ENCODE measurements at places on chromosomes 11 and 22.

GRCh38 chr11:63023841-63024648, 8.4 kb upstream of the SLC22A8 start:
- DNase-seq = peak; percentile 66

GRCh38 chr11:61095021-61095420, 7.3 kb upstream of the CD5 start:
- no peak for DNase-seq

DNA sequence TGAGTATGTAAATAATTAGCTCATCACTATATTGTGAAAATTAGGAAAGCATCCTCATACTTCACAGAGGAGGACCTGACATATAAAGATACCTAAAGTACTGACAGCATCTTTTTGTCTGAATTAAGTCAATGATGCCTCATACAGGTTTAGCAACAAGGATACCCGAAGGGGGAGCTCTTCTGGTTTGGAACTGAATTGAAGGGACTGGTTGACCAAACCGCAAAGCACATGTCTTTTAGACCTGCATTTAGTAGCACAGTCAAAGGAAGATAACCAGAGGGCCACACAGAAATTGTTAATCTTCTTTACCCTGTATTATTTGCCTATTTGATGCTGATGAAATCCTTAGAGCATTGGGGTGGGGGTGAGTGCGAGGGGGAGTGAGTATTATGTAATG, 12.9 kb upstream of the WT1 start:
- no peak for DNase-seq

DNA sequence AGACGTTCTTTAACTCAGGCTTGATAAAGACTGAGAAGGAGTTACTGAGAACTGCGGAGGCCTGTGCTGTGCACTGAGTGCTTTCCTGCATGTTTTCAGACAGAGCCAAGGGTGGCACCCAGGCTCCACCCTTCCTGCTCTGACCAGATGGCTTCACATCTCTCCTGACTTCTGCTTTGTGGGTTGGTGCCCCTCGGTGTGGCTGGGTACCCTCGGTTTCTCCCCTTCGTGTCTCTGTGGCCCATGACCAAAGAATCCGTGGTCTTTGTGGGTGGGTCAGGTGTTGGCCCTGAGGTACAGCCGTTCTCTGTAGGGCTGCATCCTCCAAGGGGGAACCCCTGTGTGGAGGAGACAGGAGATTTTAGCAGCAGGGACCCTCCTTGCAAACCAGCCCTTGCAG, 34.3 kb downstream of the GRIK4 start:
- DNase-seq = no peak

- no peak for DNase-seq
Measured at GRCh38 chr11:75374646-75375045, 23.2 kb upstream of the ARRB1 start.

DNA sequence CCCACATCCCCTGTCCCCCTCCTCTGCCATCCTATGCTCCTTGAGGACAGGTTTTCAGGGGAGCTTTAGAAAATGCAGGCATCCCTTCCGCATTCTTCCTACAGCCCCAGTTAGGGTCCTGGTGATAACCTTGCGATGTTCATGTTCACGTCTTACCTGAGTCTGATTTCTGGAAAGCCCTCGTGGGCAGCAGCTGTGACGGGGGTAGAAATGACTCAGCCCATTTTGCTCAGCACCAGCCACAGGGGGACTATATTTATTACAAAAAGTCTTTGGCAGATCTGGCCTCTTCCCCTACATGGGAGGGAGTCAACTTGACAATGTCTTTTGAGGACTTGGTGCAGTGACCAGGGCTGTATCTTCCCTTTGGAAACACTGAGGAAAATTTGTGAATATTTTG, 12.3 kb downstream of the PKNOX2 start:
- no peak for DNase-seq

DNA sequence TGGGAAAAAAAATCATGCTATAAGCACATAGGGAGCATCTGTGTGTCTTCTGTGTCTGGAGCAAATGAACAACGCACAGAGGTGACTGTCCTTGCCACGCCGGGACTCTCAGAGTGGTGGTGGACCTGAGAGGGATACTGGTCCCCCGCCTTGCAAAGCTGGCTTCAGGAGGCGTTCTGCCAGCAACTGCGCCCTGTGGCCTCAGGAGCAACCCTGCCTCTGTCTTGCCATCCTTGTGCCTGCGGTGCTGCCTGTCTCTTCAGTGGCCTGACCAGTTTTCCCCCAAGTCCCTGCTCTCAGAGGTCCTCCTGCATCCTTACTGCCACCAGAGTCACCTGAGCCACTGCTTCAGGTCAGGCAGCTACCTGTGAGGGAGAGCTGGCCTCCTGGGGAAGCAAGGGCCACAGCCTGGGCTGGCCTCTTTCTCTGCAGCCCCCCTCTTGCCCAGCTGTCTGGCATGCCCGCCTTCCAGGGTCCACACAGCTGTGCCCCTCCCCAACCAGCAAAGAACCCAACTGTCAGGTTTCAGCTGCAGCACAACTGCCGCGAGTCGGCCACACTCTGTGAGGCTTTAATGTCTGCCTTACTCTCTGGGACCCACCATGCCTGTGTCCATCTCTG, 30.4 kb upstream of the YPEL1 start:
- DNase-seq = no peak

DNA sequence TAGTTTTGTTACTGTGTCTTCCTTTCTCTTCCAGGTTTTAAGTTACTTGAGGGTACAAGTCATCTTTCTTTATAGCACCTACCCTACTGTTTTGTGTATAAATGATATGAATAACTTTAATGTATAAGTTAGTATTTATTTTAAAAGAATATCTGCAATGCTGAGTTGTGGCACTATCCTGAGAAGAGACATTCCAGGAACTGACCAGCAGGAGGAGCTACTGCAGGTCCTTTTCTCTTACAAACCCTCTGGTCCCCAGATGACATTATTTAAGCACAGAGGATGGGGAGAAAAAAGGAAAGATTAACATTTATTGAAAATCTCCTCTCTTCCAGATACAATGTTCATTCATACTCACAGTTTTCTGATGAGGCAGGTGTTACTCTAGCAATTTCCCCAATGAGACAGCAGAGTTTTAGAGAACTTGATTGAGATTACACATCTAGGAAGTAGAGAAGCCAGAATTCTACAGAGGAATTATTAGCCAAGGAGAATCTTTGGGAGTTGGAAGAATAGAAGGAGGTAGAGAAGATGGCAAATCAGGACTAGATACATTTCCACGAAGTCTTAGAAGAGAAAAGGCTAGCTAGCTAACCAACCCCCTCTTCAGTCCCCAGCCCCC, 541.2 kb upstream of the API5 start:
- peak; percentile 9 for DNase-seq

DNA sequence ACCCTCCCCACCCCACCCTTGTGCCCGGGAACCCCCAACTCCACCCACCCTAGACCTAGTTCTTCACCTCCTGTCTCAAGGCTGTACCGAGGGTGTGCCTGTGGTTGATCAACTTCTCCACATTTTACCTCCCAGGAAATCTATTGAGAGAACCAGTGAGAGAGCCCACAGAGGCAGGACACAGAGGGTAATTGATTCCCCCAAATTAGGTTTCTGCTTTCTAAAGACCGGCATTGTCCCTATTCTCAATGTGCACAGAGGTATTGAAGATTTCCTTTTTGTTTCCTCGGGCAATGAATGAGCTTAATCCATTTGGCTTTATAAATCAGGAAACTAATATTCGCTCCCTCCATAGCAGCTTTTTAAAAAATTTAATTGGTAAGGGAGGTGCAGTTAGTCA, 6.0 kb upstream of the LMO1 start:
- DNase-seq = no peak

DNA sequence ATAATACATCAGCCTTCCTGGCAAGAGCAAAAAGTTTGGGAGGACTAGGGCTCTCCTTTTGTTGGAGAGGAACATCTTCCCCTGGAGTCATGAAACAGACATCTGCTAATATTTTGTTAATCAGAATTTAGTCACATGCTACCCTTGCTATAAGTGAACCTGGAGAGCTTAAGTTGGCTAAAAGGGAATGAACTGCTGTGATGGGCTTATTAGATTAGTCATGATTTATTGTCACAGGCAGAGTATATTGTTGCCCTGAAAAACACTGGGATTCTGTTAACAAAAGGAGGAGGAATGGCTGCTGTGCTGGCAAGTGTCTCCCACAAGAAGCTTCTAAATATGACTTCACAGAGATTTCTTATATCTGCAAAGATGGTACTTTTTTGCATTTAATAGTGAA, 16.0 kb downstream of the TCP11L1 start:
- DNase-seq = no peak

DNA sequence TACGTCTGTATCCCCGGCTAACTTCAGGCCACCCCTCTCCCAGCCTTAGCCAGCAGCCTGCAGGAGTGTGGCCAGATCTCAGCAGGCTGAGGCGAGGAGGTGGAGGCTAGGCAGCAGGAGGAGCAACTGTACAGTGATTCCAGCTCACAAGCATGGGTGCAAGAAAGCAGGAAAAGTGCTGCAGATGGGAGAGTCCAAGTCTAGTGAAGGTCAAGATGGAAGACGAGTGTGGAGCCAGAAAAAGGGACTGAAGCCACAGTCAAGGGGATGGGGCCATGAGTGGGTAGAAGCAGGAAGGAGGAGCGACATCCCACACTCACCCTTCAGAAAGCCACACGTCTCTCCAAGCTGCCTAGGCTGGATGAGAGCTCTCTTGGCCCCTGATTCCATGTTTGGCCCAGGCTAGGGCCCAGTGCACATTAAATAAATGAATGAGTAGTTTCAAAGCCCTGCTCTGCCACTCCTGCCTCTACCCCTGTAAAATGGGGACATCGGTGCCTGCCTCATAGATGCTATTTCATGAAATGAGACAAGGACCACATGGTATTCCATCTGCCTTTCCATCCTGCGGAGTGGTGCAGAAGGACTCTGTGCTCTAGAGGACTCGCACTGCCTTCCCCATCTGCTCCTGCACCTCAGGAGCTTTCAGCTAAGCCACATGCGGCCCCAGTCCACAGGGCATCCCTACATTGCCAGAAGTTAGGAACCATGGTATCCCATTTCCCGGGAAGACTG, 2.9 kb downstream of the YDJC start:
- DNase-seq = no peak

- no peak for DNase-seq
Measured at GRCh38 chr11:19382131-19382611, 141.4 kb upstream of the E2F8 start.

GRCh38 chr11:123404676-123405075, 25.4 kb upstream of the GRAMD1B start:
- no peak for DNase-seq

DNA sequence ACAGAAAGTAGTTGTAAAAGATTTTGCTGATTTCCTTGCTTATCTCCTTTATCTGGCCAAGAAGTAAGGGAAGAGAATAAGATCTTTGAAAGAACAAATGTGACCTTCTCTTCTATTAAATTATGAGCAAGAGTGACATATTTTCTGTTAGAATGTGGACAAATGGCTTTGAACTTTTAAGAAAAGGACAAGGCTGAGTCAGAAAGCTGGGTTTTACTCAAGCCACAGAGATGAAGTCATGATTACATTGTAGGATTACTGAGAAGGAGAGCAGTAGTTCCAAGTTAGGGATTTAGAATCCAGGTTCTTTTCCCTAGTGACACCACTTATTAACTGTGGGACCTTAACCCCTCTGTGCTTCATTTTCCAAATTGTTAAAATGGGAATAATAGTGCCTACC, 13.5 kb downstream of the CCDC90B start:
- no peak for DNase-seq

- peak; percentile 60 for DNase-seq
Measured at GRCh38 chr11:36258730-36259360, 30.4 kb downstream of the COMMD9 start.
